ENCODE measurements at places on chromosomes 11 and 22.
A peak's percentile ranks its signal among the peaks of the same experiment; 100 is the strongest.

GRCh38 chr11:64379160-64379559, 20.2 kb downstream of the RPS6KA4 start:
- no peak for DNase-seq

GRCh38 chr11:76892306-76892705, 31.6 kb downstream of the ACER3 start:
- no peak for DNase-seq

DNA sequence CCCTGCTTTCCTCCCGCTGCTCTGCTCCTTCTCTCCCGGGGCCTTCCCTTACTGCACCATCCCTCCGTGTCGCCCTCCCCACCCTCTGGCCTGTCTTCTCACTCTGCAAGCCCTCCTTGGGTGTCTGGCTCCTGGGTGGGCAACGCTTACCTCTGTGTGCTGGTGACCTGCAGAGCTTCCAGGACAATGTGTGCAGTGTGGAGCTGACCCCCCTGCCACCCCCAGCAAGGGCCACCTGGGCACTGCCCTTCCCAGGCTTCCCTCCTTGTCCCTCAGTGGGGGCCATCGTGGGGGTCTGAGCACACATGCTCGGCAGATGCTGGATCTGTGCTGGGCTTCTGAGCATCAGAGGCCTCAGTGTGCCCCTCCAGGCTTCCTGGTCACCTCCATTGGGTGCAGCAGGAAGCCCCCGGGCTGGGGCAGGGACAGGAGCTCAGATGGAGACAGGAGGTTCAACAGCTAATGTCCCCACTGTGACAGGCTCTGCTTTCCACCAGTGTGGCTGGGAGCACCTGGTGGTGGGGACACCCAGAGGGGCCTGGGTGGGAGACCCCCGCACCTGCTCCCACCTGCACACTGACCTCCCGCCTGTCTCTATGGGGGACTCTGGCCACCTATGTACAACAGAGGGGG, 7.8 kb upstream of the BRSK2 start:
- no peak for DNase-seq

- DNase-seq, result no peak
Observed at GRCh38 chr11:132865623-132866022, 666.7 kb downstream of the OPCML start.

GRCh38 chr11:65419772-65420481, 2.7 kb upstream of the NEAT1 start:
- DNase-seq, result peak; percentile 90

DNA sequence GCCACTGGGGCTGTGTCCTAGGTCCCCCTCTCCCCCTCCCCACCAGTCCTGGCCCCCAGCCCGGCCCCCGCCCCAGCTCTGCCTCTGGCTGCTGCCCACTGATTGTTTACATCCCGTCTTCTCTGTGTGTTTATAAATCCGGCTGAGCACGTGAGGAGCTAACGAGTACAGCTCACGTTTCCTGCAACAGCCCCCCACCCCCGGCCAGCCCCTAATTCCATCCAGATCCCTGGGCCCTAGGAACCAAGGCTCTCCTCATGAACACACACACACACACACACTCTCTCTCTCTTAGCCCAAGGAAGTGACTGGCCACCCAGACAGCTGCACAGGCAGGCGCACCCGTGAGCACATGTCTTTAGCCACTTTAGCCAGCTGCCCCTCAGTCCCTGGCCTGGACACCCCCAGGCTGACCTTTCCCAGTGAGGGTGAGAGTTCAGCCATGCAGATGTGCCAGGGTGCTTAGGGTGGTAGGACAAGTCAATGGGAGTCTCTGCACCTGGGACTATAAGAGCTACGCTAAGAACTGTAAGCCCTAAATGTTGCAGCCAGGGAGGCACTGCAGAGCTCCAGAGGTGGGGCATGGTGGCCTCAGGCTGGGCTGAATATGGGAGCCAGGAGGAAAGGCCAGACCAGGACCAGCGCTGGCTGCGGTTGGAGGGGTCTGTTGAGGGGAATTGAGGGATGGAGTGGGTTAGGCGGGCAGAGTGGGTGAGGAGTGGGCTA, 2.9 kb downstream of the CLCF1 start:
- DNase-seq, result no peak

DNA sequence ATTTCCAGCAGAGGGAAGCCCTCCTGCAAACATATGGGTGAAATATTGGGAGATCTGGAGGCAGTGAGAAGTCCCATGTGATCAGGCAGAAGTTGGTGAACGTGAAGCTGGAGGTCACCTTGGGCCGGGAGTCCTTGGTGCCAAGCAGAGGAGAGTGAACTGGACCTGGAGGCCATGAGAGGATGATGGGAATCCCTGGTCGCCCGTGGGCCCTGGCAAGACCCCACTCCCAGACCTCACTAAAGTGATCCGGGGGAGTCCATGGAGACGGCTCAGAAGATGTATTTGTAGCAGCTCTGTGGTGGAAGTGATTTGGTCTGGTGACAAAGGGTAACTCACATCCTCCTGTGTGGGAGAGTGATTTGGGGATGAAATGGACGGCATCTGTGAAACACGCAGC, 71.0 kb downstream of the ARHGAP8 start:
- no peak for DNase-seq
